ENCODE measurements at places on chromosomes 3 and 15.

GRCh38 chr15:40937762-40938535, 8.8 kb downstream of the DLL4 start:
- no peak for DNase-seq
- H3K27ac ChIP-seq = peak overlapping the region; percentile 38
- H3K27me3 ChIP-seq = no peaks in the 10 kb centered on the region
- no peak overlapping the region for H3K4me3 ChIP-seq
- no peaks in the 10 kb centered on the region for H3K36me3 ChIP-seq

DNA sequence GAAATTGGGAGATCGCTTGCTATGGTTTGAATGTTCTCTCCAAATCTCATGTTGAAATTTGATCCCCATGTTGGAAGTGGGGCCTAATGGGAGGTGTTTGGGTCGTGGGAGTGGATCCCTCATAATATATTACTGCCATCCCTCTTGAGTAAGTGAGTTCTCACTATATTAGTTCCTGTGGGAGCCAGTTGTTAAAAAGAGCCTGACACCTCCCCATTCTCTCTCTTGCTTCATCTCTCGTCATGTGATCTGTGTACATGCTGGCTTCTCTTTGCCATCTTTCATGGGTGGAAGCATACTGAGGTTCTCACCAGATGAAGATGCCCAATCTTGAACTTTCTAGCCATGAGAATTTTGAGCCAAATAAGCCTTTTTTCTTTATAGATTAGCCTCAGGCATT, 43.0 kb upstream of the IL20RB start:
- no peak for DNase-seq
- H3K36me3 ChIP-seq = no peaks in the 10 kb centered on the region
- peaks cover under 1% of the 10 kb centered on the region for H3K4me1 ChIP-seq
- H3K27me3 ChIP-seq = no peaks in the 10 kb centered on the region

DNA sequence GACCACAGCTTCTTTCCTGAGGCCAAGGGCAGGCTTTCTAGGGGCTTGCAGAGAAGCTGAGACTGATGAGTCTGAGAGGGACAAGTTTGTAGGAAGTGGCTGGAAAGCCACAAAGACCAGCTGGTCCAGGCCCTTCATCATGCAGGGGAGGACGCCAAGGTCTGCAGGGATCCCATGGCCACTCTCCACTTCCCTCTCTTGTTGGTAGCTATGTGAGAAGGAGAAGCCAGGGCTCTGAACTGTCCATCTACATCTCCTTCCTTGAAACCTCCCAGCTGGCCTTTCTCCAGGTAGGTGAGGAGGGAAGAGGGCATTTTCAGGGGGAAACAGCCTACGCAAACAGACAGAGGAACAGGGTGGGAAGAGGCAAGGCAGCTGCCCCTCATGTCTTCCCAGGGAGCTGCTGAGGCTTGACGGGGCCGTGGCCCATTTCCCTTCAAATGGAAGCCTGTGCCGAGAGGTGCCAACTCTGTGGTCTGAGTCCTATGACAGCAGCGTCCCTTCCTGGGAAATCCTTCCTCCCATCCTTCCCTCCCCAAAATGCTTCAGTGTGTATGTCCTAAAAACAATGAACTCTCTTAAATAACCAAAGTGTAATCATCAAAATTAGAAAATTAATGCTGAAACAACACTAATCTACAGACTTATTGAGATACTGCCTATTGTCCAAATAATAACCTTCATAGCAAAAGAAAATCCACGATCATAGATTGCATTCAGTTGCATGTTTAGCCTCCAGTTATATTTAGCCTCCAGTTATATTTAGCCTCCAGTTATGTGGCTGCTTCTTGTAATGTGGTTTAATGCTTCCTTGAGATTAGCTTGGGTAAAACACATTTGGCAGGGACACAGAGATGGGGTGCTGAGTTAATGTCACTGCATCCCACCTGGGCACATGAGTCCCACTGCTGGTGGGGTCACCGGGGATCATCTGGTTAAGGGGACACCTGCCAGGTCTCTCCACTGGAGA, 36.0 kb downstream of the GNB5 start:
- no peak for DNase-seq
- no peak overlapping the region for H3K27ac ChIP-seq
- H3K4me1 ChIP-seq = no peaks in the 10 kb centered on the region
- no peaks in the 10 kb centered on the region for H3K36me3 ChIP-seq
- H3K27me3 ChIP-seq = no peaks in the 10 kb centered on the region
- no peak overlapping the region for H3K4me3 ChIP-seq

DNA sequence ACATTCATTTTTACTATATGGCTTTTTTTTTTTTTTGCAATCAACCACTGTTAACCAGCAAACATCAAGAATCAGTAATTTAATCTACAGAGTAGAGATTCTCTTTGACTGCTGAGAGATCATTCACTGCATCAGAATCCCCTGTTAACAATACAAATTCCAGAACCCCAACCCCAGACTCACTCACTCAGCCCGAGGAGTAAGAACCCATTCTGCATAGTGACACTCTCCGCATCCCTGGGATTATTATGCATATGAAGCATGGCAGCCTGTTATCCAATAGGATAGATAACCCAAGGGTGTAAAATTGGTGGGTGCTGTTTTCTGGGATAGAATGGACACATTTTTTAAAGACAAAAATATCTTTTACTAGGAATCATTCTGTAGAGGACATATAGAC, 76.3 kb upstream of the CCDC39 start:
- H3K36me3 ChIP-seq = no peaks in the 10 kb centered on the region
- H3K4me1 ChIP-seq = no peaks in the 10 kb centered on the region
- H3K4me3 ChIP-seq = no peak overlapping the region
- DNase-seq = no peak
- H3K27ac ChIP-seq = no peak overlapping the region

DNA sequence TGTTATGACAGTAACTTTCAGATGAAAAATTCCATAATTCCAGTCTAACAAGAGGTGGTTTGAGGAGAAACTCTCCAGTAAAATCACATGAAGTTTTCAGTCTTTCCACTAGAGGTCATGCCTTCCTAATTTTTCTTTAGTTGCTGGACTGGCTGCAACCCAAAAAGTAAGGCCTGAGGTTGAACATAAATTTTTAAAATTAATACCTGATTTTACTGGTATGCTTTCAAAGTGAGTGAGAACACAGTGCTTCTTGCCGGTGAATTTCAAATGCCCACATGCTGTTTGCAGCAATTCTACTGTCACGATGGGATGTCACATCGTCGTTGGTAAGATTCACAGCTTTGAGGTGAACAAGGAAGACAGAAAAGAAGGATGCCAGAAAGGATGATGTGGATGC, 89.0 kb upstream of the FGF12 start:
- H3K4me1 ChIP-seq = no peaks in the 10 kb centered on the region
- H3K4me3 ChIP-seq = no peak overlapping the region
- H3K27ac ChIP-seq = no peak overlapping the region

DNA sequence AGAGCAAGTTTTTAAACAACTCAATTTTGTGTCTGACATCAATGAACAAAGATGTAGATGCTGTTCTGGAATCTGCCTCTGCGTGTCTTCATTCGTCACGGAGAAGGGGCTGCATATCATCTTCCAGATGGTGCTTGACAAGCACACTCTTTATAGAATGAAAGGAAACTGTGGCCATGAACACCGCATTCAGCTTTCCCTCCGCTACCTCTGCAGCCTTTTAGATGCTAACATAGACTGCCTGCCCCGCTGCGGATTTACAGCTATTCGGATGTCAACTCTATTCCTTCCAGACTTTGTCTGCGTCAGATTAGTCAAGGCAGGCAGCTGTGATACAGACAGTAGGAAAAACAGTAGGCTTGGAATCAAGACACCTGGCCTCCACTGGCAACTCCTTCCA, 232.9 kb downstream of the TJP1 start:
- no peak overlapping the region for H3K4me3 ChIP-seq
- H3K27me3 ChIP-seq = no peaks in the 10 kb centered on the region
- H3K4me1 ChIP-seq = no peaks in the 10 kb centered on the region
- no peaks in the 10 kb centered on the region for H3K36me3 ChIP-seq

DNA sequence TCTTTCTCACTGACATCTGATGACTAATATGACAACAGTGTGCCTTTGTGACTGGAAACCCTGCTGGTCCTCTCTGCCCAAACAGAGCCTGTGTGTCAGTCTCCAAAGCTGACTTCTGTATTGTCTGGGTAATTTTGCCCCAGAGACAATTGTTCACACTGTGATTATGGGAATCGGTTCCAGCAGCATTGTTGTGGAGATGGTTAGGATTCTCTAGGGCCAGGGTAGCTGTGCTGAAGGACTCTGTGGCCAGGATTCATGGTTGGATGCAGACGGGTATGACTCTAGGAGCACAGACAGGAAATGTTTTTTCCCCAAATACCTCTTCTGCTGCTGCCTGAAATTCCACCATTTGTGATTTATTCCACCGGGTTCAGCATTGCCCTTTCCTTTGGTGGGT, 57.5 kb upstream of the ITGA11 start:
- no peak overlapping the region for H3K4me3 ChIP-seq
- no peaks in the 10 kb centered on the region for H3K4me1 ChIP-seq
- H3K36me3 ChIP-seq = no peaks in the 10 kb centered on the region
- no peak for DNase-seq
- H3K27ac ChIP-seq = no peak overlapping the region
- peaks cover 4% of the 10 kb centered on the region for H3K27me3 ChIP-seq

- peaks cover 23% of the 10 kb centered on the region for H3K4me1 ChIP-seq
- H3K36me3 ChIP-seq = no peaks in the 10 kb centered on the region
- no peak overlapping the region for H3K4me3 ChIP-seq
- H3K27ac ChIP-seq = no peak overlapping the region
- no peaks in the 10 kb centered on the region for H3K27me3 ChIP-seq
Measured at GRCh38 chr3:16508243-16508578, 5.3 kb downstream of the RFTN1 start.

DNA sequence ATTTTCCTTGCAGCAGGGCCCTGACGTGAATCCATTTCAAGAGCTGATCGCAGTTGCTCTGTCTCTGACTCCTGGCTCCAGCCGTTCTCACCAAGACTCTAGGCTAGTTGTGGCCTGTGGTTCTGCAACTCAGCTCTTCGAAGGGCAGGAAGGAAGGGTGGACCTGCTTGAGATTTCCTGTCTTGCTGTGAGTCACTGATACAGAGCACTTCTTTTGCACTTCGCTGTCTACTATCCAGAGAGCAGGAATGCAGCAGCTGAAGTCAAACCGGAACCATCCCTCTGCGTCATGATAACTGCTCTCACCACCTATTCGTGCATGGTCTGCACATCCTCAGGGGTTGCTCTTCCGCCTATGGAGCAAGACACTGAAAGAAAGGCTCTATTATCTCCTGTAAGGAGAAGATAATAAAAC, 59.7 kb downstream of the RAP2B start:
- DNase-seq = peak; percentile 37
- no peaks in the 10 kb centered on the region for H3K4me1 ChIP-seq
- no peaks in the 10 kb centered on the region for H3K27me3 ChIP-seq
- no peak overlapping the region for H3K4me3 ChIP-seq
- H3K36me3 ChIP-seq = no peaks in the 10 kb centered on the region

DNA sequence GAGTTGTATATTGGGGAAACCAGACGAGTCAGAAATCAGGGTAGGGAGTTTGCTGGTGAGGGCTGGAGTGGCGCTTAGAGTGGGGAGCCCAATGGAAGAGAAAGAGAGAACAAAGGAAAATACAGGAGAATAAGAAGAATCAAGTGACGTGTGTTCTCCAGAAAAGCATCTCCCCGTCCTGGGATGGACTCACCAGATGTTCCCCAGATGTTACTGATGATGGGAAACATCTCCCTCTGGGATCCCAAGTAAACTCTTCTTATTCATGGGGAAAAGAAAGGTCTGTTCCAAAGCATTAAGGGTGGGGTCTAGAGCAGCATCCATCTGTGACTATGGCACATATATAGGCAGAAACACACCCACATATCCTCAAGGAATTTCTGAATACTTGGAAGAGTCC, 3.0 kb upstream of the CSRNP1 start:
- H3K27me3 ChIP-seq = no peaks in the 10 kb centered on the region
- no peaks in the 10 kb centered on the region for H3K36me3 ChIP-seq
- H3K27ac ChIP-seq = no peak overlapping the region
- peaks cover 12% of the 10 kb centered on the region for H3K4me1 ChIP-seq

GRCh38 chr3:183725387-183725786, 27.8 kb downstream of the YEATS2 start:
- no peak for DNase-seq
- H3K4me1 ChIP-seq = no peaks in the 10 kb centered on the region
- no peaks in the 10 kb centered on the region for H3K27me3 ChIP-seq
- no peak overlapping the region for H3K4me3 ChIP-seq
- no peak overlapping the region for H3K27ac ChIP-seq

- H3K4me1 ChIP-seq = no peaks in the 10 kb centered on the region
- H3K27ac ChIP-seq = no peak overlapping the region
- H3K36me3 ChIP-seq = no peaks in the 10 kb centered on the region
- peak; percentile 64 for DNase-seq
- no peaks in the 10 kb centered on the region for H3K27me3 ChIP-seq
- H3K4me3 ChIP-seq = no peak overlapping the region
Measured at GRCh38 chr3:116453666-116454346, 8.5 kb upstream of the LSAMP start.

GRCh38 chr3:183897606-183898005, 12.9 kb upstream of the PARL start:
- H3K4me1 ChIP-seq = no peaks in the 10 kb centered on the region
- H3K4me3 ChIP-seq = no peak overlapping the region
- no peaks in the 10 kb centered on the region for H3K36me3 ChIP-seq
- no peak for DNase-seq
- H3K27ac ChIP-seq = no peak overlapping the region
- no peaks in the 10 kb centered on the region for H3K27me3 ChIP-seq

- no peak overlapping the region for H3K27ac ChIP-seq
- no peak for DNase-seq
- no peak overlapping the region for H3K4me3 ChIP-seq
- H3K27me3 ChIP-seq = peaks cover 4% of the 10 kb centered on the region
- H3K4me1 ChIP-seq = peaks cover 8% of the 10 kb centered on the region
Measured at GRCh38 chr3:72490688-72491435, 357.4 kb downstream of the SHQ1 start.

DNA sequence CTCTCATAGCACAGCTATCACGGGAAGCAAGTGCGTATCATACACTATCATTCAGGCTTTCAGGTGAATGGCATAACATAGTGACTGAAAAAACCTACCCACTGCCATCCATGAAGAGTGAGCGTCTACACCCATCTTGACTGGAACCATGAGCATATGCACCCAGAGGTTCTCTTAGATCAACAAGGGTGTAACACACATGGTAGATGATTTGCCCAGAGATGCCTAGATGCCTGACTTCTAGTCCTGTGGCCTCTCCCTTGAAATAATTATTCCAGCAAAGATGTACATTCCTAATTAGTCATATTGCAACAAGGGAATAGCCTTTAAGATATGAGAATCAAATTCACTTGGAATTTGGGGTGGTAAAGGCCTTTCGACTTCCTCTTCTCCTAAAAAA, 228.4 kb downstream of the GREM1 start:
- H3K4me3 ChIP-seq = no peak overlapping the region
- no peaks in the 10 kb centered on the region for H3K27me3 ChIP-seq
- DNase-seq = no peak
- no peaks in the 10 kb centered on the region for H3K4me1 ChIP-seq

GRCh38 chr3:142445816-142446254, 2.0 kb downstream of the XRN1 start:
- H3K27me3 ChIP-seq = no peaks in the 10 kb centered on the region
- H3K4me1 ChIP-seq = peaks cover 5% of the 10 kb centered on the region
- H3K36me3 ChIP-seq = peaks cover 2% of the 10 kb centered on the region
- DNase-seq = peak; percentile 5

DNA sequence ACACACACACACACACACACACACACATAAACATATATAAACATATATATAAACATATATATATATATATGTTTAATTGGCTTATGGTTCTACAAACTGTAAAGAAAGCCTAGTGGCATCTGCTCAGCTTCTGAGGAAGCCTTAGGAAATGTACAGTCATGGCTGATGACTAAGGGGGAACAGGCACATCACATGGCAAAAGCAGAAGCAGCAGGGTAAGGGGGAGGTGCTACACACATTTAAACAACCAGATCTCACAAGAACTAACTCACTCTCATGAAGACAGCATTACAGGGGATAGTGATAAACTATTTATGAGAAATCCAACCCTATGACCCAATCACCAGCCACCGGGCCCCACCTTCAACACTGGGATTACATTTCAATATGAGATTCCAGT, 922.9 kb downstream of the SI start:
- no peak for DNase-seq
- no peaks in the 10 kb centered on the region for H3K4me1 ChIP-seq

Measured in lung (tissue), 17 donors.